Calu3 (cell line): ENCODE measurements at places on chromosomes 1 and 21. TPM values are rescaled to one million over a fixed set of nuclear protein-coding genes. Genes with fewer than 3 reads are reported as not detected.

- no peak for DNase-seq
These were observed 31.7 kb upstream of the WNT4 start for GRCh38 chr1:22174446-22175220.

Gene CGN
- total RNA-seq = 113 and 131 TPM in 2 replicates

DNA sequence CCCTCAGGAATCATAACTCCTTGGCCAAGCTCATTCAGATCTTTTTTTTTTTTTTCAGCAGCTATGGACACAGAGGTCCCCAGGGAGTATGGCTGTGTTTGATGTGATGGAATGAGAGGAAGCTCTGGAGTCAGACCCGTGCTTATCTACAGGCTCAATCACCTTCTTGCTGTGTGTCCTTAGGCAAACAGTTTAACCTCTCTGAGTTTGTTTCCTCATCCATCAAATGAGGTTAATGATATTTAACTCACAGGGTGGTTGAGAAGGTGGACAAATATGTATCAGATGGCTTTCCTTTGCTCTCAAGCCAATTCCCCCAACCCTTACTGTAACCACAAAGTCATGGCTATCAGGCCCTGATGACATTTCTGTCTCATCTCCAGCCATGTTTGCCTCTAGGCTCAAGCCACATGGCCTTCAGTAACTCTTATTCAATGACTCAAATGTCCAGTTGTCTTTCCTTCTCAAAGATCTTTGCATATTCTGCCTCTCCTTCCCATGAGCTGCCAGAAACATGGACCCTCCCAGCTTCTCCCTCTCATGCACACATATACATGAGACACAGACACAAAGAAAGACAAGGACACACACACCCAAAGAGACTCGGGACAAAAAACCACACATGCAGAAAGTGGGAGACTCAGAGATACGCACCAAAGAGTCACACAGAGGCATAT is 303.5 kb upstream of the KAZN start:
- no peak for DNase-seq

GRCh38 chr1:243841507-243841906 is 8.5 kb downstream of the AKT3 start:
- DNase-seq = no peak

- peak; percentile 70 for DNase-seq
These were observed 18.3 kb upstream of the HDAC1 start for GRCh38 chr1:32273391-32274208.

DNA sequence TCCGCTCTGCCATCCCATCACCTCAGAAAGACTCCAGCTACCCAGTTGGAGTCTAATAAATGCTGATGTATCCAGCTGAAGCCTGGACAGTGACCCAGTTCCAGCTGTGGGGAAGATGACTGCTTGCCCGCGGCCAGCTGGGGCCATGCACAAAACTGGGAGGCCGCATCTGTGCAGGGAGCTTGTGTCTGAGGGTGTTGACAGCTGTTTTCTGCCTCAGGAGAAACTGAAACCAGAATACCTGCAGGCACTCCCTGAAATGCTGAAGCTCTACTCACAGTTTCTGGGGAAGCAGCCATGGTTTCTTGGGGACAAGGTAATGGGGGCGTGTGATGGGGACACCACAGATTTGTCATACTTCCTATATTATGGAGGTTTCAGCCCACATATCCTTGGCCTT is 3.2 kb downstream of the GSTM2 start:
- DNase-seq = no peak

DNA sequence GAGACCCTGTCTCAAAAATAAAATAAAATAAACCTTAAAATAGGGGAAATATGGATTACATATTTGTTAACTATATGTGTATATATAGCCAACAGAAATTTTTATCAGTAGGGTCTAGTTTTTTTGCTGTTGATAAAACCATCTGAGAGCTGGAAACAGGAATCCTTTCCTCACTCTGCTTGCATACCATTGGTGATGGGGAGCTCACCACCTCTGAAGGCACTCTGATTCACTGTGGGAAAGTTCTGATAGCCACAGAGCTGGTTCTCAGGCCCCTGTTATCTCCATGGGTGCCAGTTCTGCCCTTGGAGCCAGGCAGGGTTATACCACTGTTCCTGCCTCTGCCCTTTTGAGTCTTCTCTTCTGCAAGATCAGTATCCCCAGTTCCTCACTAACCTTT is 17.8 kb upstream of the ZC3H12A start:
- DNase-seq = no peak

- DNase-seq = no peak
These were observed 20.9 kb downstream of the PTPRU start for GRCh38 chr1:29256979-29257804.

DNA sequence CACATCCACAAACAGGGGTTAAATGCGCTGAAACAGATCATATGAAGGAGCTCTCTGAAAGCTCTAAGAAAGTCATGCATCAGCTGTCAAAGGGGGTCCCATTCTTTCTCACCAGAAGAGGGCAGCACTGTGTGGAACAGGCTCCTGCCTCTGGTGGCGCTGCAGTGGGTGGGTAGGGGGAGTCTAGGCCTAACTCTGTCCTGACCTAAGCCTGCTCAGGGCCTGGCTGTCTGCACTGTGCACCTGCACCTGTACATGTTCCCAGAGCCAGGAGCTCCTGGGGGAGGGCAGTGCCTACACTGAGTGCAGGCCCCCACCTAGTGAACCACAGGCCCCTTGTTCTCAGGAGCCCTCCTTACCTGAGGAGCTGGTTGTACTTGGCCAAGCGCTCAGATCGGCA is 16.0 kb downstream of the ENO1 start:
- peak; percentile 31 for DNase-seq

DNA sequence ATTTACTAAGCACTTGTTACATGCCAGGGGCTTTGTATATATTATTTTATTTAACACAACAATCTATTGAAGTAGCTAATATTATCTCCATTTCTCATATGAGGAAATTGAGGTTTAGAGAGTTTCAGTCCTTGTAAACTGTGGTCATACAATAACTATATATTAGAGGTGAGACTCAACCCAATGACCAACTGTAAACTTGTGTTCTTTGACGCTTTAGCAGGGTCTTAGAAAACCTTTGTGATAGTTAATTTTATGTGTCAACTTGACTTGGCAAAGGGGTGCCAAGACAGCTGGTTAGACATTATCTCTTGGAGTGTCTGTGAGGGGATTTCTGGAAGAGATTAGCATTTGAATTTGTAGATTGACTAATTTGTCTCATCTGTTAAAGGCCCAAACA is 252.4 kb upstream of the B3GALT2 start:
- no peak for DNase-seq

Gene GJB5
- 0.73 and 1.1 TPM in 2 replicates for total RNA-seq
